ENCODE measurements at places on chromosomes 4 and X.

DNA sequence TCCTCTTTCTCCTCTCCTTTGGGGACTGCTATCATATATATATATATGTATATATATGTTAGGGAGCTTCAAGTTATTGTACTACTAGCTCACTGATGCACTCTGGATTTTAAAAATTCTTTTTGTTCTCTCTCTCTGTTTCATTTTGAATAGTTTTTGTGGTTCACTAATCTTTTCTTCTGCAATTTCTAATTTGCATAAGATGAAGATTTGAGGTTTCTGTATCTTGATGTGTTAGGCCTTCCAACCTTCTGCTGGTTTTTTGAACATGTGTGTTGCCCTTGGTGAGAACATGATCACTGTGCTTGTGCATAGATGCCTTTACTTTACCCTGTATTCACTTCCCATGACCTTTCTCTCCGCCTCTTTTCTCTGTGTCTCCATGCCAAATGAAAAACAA, 7.8 kb upstream of the ZNF718 start:
- no peak for DNase-seq

GRCh38 chrX:17737710-17737985, 355 bp downstream of the SCML1 start:
- DNase-seq = no peak

- no peak for DNase-seq
Measured at GRCh38 chr4:135282676-135283075, 1081.1 kb upstream of the PABPC4L start.

DNA sequence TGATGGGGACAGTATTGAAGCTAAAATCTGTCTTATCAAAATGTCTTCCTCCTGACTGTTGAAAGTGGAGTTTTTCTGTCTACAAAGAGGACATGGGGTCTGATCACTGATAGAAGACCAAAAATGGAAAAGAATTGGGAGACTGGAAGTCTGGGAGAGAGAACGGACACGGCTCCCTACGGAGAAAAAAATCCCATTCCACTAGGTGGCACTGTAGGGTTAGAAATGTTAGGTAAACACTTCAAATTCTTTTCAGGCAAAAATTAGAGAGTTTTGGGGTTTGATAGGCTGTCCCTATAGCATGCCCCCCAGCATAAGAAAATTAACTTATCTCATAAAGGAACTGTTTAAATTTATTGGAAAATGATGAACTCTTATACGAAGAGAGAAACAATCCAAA, 200.5 kb downstream of the FAM133A start:
- no peak for DNase-seq

- DNase-seq = no peak
Measured at GRCh38 chr4:182351485-182351884, 108.3 kb downstream of the TENM3 start.

DNA sequence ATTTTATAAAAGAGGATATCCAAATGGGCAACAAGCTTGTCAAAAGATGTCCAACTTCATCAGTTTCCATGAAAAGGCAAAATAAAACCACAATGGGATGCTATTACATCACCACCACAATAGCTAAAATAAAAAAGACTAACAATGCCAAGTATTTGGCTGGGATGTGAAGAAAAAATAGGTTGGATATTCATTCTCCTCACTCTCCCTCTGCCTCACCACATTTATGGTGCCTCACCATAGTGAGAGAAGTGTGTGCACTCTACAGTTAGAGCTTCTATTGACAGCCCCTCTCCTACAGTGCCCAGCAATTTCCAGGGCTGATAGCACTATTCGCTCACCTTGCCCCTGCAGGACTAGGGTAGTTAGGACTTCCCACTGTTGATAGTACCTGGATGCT, 25.5 kb downstream of the VEGFC start:
- no peak for DNase-seq

DNA sequence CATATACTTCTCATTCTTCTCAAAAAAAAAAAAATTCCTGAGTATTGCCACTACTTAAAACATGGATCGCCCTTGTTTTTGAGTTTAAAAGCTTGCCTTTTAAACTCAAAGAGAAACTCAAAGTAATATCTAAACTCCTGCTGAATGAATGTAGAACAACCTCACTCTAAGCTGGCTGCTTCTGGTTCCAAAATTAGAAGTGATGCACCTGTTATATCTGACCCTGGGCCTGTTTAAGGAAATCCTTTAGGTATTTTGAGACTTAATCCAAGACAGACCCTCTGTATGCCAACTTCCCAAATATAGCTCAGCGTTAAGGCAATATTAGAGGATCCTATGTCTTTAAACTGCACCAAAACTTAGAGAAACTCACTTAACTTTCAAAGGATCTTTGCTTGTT, 1.8 kb upstream of the OTUD4 start:
- no peak for DNase-seq

- no peak for DNase-seq
Measured at GRCh38 chr4:159428293-159428692, 325.4 kb downstream of the RAPGEF2 start.

- DNase-seq = no peak
Measured at GRCh38 chr4:70895811-70896491, 6.2 kb upstream of the MOB1B start.

GRCh38 chr4:139589336-139590018, 33.5 kb upstream of the SETD7 start:
- DNase-seq = no peak

DNA sequence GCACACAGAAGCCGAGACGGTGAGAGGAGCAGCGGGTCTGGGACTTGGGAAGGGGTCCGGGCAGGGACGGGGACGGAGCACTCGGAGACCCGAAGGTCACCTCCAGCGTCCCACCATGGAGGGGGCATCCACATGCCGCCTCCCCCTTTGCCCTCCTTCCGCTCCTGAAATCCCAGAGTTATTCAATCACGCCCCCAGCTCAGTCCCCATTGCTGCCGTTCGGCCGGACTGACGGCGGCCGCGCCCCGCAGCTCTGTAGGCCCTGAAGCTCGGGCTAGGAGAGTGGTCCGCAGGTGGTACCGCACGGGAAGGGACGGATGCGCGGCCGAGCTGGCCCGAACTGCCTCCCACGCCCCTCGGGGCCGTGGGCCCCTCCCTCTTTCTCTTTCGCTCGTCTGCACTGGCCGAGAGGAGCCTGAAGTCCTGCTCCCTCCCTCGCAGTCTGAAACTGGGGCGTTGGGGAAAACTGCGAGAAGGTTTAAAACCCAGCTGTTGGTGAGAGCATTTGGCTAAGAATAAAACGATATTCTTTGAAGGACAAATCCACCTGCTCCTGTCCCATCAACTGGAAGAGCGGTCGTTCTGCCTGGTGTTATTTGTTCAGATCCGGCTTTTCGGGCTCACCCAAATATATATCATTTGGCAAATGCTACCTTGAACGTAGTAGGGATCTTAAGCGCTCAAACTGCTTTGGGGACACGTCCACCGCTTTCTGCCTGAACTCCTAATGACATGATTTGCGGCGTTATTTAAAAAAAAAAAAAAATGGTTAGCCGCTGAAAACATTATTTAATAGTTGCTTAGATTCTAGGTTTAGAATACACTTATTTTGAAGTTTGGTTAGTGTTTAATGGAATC, 719 bp downstream of the USO1 start:
- peak; percentile 36 for DNase-seq

DNA sequence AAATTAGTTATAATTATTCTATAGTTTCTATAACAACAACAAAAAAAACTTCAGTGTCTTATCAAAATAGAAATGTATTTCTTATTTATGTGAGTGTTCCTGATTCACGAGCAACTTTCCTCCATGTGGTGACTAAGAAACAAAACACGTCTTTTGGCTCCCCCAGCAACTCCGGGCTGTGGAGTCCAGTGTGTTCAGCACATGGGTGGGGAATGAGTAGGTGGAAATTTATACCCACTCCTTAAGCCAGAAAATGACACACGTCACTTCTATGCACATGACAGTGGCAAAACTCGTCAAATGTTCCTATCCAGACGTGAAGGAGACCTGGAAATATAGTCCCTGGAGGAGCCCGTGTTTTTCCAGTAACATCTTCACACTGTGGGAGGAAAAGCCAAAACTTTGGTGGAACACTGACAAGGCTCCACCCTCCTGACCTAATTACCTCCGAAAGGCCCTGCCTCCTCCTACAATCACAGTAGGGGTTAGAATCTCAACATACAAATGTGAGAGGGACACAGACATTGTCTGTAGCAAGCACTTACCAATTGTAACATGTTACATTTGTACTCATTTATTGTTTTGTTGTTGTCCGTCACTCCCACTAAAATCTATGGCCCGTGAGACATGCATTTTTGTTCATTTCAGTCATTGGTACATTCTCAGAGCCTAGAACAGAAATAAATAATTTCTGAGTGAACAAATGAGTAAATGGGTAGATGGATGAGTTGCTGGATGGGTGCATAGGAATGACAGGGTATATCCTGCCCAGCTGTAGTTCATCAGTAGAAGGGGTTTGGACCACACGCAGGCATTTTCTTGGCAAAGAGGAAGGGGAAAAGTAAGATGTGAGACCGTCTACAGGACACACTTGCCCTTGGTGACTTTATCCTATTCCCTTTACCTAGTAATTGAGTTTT, 605.8 kb upstream of the TENM3 start:
- no peak for DNase-seq

DNA sequence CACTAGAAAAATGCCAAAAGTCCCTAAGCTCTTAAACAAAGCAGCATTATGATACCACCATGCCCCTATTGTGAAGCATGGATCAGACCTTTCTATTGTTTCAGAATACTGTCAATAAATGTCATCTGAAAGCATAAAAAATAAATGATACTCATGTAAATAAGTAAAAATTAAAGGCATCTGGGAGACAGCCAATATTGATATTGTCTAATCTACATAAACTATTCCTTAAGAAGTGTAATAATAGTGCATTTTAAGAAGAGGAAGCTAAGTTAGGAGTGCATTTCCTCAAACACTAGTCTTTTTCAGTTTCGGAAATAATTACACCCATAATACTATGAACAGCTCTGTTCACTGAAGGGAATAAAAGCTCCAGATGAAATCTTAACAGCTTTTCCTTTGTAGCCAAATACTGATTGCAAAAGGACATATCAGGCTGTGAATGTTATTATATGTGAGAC, 181.6 kb downstream of the SPOCK3 start:
- no peak for DNase-seq

- DNase-seq = no peak
Measured at GRCh38 chr4:90181644-90182043, 54.5 kb downstream of the CCSER1 start.

GRCh38 chrX:40240844-40241243, 143.1 kb upstream of the BCOR start:
- DNase-seq = no peak

DNA sequence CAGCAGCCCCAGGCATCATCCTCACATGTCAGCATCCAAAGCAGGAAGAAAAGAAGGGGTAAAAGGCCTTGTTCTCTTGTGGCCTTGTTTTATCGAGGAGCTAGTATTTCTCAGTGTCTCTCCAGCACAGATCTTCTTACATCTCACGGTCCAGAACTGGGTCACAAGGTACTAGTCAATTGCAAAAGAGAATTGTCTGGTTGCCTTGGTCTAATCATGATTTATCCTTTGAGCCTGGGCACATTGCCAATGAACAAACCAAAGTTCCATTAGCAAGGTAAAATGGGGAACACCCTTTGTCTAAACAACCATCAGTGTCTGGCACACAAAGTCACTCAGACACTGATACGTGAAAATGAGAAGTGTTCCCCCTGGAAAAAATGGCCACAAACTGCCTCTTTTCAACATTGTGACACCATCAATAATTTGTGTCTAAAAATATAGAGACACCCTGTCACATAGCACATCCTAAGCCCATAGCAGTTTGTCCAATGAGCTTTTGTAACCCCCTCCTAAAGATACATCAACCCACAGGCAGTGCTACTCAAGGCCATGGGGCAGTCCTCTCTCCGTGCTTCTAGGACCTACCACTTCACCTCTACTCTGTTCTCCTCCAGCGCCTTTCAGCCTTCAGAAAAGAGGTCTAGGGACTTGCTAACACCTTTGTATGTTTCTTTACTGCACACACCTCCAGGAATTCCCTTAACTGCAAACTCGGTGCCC, 534.4 kb downstream of the MID1IP1 start:
- DNase-seq = no peak

DNA sequence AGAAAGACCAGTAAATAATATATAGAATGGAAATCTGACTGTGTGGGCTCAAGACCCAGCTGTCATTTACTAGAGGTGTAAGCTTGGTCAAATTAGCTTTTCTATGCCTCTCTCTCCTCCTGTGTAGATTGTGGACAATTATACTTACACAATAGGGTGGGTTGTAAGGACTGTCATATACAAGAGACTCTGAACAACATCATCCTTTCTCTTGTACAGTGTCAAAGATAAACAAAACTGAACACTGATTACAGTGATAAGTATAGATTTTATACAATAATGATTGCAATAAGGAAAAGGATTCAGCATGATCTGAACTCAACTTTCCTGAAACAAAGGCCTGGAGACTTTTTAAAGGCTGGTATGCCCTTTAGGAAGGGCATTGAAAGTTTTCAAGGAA, 429.2 kb upstream of the HS3ST1 start:
- DNase-seq = no peak

DNA sequence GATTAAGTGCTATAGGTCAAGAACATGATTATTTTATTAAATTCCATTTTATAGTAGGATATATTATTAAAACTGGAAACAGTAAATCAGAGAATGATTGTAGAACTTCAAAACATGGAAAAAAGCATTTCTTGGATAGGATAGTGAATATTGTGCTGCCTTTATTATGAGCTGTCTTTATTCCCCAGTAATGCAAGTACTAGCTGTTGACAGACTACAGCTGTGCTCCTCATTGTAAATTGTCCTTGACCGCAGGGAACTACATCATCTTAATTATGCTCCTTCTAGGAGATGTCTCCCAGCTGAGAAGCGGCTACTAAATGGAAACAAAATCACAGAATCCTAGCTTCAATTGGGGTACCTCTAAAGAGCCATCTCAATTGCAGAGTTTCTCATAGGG, 1457.2 kb upstream of the PCDH7 start:
- no peak for DNase-seq

- no peak for DNase-seq
Measured at GRCh38 chrX:12975991-12976558, 1.2 kb downstream of the TMSB4X start.

DNA sequence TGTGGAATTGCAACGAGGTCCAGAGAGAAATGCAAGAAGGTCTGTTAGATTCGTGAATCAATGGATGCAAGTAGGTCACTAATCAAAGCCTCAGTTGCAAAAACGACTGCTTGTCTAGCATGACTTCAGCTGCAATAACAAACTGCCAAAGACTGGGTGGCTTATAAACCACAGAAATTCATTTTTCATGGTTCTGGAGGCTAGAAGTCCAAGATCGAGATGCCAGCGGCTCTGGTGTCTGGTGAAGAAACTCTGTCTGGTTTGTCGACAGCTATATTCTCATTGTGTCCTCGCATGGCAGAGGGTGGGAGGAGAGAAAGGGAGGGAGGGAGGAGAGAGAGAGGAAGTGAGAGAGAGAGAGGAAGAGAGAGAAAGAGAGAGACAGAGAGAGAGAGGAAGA, 114.7 kb downstream of the MXRA5 start:
- no peak for DNase-seq

GRCh38 chrX:151570561-151570960, 7.1 kb downstream of the PASD1 start:
- DNase-seq = no peak

GRCh38 chrX:56800801-56801200, 71.8 kb downstream of the NBDY start:
- DNase-seq = peak; percentile 21

GRCh38 chr4:168871632-168872031, 138.4 kb downstream of the CBR4 start:
- no peak for DNase-seq

All from stimulated activated CD4-positive, alpha-beta T cell treated with anti-CD3 and anti-CD28 coated beads, Interleukin-1b, Interleukin-23, amount 100 ng/mL, for 4 hours (primary cell).